Cardiac muscle cell (in vitro differentiated cells and primary cell): ENCODE measurements at places on chromosomes 3 and 15.

DNA sequence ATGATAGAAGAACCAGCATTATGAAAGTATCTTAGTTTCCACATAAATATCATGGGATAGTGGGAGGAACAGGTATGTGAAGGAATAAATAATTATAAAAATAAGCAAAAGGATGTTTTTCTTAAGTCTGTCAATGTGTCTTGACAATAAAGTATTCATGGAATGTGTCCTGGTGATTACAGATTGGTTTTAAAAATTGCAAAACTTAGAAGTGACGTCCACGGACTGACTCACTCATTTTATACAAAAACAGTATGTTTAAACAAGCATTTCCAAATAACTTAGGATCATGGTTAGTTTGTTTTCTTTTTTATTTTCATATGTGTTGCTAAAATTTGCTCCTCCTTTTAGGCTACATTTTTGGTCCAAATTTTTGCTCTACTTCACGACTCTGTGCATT is 687.0 kb upstream of the NECTIN3 start:
- DNase-seq, result no peak

GRCh38 chr3:34361921-34362320 is 563.5 kb downstream of the PDCD6IP start:
- no peak for DNase-seq

GRCh38 chr3:55271549-55271948 is 215.6 kb downstream of the WNT5A start:
- DNase-seq, result no peak

- peak; percentile 61 for DNase-seq
Measured at GRCh38 chr3:45987368-45988291, 8.0 kb downstream of the FYCO1 start.

DNA sequence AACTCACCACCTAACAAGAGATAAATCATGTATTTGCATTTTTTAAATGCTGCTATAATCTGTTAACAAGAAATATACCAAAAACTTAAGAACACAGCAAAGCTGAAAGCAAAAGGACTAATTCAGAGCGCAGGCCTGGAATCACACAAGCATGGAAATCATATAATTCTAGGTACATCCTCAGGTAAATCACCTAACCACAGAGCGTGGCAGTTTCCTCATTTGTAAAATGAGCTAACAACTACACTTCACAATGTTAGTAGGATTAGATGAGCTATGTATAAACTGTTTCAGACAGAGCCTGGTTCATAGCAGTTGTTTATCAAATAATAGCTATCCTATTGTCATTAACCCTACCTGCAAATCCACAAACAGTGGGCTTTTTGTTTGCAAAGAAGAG is 146.4 kb downstream of the ERC2 start:
- no peak for DNase-seq

DNA sequence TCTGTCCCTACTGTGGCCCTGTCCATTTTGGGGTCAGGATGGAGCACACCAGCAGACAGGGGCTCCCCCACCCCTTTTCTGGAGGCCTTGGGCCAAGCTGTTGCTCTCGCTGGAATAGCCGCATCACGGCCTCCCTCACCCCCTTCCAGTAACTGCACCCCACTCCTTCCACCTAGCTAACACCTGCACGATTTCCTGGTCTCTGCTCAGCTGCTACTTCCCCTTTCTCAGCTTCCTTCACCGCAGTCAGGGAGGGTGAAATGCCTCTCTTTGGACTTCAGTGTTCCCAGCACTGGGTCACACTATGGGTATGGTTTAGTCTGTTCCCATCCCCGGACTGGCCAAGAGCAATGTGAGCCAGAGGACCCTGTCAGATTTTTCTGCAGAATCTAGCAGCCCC is 400.2 kb downstream of the MCTP2 start:
- no peak for DNase-seq

DNA sequence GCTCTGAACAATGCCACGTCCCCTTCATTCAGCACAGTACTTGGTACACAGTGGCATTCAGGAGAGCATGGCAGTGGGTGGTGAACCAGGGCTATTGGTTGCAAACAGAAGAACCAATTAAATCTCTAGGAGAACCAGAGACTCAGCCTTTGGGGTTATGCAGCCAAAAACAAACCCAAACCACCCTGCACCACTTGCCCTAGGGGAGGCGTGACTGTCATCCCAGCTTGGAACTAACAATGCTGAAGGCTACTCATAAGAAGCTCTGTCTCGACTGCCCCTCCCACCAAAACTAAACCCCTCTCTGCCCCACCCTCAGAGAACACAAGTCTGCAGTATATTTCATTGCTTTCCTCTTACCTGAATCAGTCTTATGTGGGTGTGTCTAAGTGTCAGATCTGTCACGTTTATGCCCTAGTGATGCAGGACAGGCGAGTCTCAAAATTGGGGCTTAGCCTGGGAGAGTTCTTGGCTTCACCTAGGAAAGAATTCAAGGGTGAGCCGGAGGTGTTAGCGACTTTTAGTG is 15.2 kb upstream of the KLHL40 start:
- no peak for DNase-seq

DNA sequence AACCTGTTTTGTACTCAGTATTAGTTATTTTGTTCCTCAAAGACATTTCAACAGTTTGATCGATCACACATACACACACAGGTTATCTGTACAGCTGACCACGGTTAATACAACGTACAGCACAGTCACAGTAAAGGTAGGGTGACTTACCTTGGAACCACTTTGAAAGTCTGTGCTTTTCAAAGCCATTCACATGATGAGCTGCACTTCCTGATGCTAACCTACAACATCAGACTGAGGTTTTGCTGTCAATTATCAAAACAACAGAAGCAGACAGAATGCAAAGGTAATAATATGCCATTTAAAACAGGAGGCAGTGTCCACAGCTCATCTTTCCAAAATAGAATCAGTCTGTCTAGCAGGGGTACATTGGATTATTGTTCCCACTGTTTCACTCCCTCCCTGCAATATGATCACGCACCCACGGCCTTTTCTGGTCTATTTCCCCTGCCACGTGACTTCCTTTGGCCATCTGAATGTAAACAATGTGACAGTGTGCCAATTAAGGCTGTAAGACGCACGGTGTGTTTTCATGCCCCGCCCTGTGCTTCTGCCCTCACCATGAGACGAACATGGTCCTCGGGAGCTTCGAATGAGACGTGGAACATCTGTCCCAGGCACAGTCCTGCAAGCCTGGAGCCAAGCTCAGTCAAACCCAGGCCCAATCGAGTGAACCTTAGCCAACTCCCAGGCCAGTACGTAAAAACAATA is 102.4 kb downstream of the FMN1 start:
- DNase-seq, result no peak

GRCh38 chr3:98807561-98807960 is 44.4 kb downstream of the ST3GAL6 start:
- DNase-seq, result no peak

DNA sequence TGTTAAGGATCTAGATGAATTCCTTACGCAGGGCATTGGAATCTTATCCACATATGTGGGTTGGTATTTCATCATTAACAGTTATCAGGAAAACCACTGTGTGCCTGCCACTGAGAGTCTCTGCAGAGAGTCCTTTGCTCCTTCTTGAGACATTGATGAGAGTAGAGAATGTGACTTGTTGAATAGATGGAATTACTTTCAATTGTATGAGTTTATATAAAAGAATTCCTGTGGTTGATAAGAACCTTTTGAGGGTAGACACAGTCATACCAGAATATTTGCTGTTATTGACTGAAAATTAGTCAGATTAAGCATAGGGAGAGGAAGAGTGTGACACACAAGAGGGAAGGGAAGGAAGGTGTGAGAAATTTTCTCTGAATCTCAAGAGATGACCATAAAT is 30.8 kb downstream of the ARHGEF26 start:
- DNase-seq, result no peak

GRCh38 chr15:33963831-33964664 is 4.2 kb upstream of the CHRM5 start:
- peak; percentile 58 for DNase-seq

- peak; percentile 63 for DNase-seq
Measured at GRCh38 chr3:134330883-134331810, 43.1 kb downstream of the AMOTL2 start.

DNA sequence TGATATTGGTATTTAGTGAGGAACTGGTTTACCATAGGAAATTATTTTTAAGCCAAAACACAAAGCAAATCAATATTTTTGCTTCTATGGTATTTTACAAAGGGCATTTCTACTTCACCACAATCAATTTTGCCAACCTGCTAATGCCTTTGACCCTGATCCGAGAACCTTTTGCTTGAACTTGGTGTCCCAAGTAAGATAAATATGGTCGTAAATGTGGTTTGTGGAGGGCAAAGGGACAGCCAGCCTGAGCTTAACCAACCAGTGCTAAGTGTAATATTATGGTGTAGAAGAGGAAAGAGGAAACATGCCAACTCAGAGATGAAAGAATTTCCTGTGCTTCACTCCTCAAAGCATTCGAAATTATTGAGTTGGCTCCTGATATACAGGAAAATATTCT is 148.4 kb downstream of the C3orf38 start:
- DNase-seq, result no peak

DNA sequence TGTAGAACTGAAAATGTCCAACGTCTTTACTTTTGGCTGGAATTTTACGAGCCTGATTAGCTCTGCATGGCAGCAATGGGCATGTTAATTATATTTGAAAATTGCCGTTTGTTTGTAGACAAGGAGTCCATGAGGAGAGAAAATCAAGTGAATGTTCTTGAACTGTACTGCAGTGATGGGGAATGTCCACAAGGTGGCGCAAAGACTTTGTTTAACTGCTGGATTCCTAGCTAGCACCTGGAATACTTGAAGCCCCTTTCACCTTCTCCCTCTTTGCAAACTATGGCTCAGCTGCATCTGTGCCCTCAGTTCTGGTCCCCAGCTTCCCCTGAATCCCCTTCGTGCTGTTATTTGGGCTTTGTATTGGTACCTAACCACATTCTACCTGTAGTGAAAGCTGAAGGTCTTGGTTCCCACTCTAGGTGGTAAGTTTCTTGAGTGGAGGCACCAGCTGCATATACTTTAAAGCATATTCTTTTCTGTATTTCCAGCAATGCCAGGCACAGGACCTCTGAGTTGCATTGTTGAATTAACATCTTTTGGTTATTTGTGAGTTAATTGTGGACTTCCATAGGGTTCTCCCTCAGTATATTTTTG is 25.3 kb downstream of the EXOG start:
- DNase-seq, result peak; percentile 78

GRCh38 chr3:123723522-123724168 is 138.8 kb upstream of the HACD2 start:
- peak; percentile 86 for DNase-seq

DNA sequence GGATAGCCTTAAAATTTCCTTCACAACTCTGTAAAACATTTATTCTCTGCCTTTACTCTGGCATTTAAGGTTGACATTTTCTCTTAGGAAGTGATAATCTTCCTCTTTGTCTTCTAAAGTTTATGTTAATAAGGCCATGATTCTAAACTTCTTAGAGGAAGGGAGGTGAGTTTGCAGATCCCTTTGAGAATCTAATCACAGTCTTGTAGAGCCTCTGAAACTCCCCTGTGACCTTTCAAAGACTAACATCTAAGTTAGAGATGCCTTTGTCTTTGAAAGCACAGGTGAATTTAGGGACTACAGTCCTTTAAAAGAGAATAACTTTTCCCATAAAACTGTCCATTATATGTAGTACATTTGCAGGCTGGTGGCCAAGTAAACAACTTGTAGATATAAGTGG is 115.1 kb downstream of the PLCL2 start:
- DNase-seq, result no peak

- no peak for DNase-seq
Measured at GRCh38 chr3:21562243-21562642, 188.8 kb downstream of the ZNF385D start.
